ENCODE measurements at places on chromosomes 4 and X.

DNA sequence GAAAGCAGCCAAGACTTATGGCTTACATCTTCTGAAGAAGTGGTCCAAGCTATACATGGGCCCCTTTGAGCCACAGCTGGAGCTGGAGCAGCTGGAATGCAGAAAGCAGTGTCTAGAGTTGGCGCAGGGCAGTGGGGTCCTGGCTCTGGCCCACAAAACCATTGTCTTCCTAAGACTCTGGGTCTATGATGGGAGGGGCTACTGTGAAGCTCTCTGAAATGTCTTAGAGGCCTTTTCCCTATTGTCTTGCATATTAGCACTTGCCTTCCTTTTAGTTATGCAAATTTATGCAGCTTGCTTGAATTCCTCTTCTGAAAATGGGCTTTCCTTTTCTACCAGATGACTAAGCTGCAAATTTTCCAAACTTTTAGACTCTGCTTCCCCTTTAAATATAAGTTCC, 15.3 kb downstream of the NPY1R start:
- no peak for DNase-seq

DNA sequence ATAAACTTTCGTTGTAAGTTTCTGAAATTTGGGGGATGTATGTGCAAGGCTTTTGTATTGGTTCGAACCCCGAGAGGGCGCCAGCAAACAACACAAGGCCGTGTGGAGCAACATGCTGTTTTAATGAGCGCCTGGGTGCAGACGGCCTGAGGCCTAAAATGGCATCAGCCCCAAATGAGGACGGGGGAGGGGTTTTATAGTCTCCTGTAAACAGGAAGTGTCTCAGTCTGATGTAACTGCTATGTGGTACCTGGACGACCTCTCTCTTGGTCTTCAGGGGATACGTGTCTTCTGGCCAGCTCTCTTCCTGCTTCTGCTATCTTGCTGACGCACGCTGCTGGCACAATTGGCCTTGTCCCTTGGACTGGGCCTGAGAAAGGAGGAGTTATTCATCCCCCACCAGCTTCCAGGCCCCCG, 1348.0 kb downstream of the ADGRL3 start:
- no peak for DNase-seq

GRCh38 chr4:187065396-187065795, 341.7 kb upstream of the FAT1 start:
- DNase-seq, result no peak

DNA sequence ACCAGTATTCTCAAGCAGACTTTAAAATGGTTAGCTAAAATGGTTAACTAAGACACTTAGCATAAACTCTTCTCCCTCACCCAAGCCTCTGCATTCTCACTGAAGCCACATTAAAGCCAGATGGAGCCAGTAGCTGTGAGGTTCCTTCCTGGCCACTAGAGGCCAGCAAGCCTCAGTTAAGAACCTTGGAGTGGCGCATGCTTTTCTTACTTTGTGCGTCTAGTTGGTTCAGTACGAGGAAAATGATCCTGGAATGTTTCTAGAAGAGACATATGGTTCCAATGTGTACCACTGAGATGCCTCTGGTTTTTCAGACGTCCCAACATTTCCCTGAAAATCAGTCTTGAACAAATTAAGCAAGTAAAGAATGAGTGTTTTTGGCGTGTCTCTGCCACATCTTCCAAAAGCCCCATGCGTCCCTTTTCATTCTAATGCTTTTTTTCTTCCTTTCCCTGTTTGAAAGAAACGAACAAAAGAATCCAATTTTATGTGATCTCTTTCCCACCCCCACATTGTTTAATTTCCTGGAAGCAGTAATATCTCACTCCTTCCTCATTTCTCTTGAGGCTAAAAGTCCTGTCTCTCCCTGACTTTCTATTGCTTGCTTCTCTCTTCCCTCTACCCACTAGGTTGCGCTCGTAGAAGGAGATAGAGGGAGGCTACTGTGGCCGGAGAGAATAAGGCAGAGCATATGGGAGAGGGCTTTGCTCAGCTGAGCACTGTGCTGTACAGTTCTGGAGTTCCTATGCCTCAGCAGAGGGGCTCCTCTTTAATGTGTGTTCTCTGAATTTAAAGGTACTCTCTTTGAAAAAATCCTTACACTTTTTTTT, 82.9 kb upstream of the TAB3 start:
- peak; percentile 18 for DNase-seq

GRCh38 chr4:143188136-143189088, 3.7 kb downstream of the USP38 start:
- no peak for DNase-seq

- no peak for DNase-seq
Observed at GRCh38 chrX:153583433-153583832, 15.5 kb downstream of the CCNQ start.

DNA sequence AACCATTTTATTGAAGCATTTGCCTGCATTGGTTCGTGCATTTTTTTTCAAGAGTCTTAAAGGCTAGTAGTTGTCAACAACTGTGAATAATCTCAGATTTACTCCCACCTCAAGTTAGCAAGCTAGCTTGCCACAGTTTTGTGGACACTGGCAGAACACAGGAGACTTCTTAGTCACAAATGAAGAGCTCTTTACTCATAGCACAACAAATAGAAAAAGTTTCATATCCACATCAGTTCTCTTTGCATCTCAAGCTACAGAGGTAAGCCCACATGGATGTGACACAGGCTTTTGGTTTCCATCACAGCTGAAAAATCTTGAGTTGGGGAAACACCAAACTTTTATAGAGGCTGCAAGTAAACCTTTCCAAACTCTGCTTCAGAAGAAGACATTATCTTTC, 2315.7 kb upstream of the TENM3 start:
- DNase-seq, result no peak

- DNase-seq, result peak; percentile 74
Observed at GRCh38 chrX:12970691-12971202, 4.2 kb upstream of the TMSB4X start.

GRCh38 chr4:137599734-137600133, 67.4 kb upstream of the PCDH18 start:
- no peak for DNase-seq

- no peak for DNase-seq
Observed at GRCh38 chr4:87498446-87498900, 30.7 kb downstream of the SPARCL1 start.

DNA sequence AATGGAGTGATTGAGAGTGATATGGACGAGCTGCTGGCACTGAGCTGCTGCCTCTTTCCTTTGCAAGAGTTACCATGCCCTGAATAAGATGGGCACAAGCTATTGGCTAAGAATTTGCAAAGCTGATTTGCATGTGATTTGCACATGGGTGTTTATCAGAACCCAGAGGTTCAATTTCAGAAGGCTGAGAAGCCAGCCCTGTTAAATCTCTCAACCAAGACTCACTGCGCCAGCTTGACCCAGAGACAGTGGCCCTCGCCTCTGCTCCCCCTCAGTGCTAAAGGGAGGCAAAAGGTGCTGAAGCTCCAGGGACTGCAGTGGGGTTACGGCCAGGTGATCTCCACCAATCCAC, 701 bp downstream of the ARHGAP4 start:
- DNase-seq, result no peak

- DNase-seq, result no peak
Observed at GRCh38 chr4:169399976-169400767, 129.4 kb upstream of the SH3RF1 start.

- no peak for DNase-seq
Observed at GRCh38 chrX:140697618-140698017, 11.9 kb upstream of the LINC00632 start.

- DNase-seq, result no peak
Observed at GRCh38 chr4:181677201-181677600, 566.0 kb upstream of the TENM3 start.

DNA sequence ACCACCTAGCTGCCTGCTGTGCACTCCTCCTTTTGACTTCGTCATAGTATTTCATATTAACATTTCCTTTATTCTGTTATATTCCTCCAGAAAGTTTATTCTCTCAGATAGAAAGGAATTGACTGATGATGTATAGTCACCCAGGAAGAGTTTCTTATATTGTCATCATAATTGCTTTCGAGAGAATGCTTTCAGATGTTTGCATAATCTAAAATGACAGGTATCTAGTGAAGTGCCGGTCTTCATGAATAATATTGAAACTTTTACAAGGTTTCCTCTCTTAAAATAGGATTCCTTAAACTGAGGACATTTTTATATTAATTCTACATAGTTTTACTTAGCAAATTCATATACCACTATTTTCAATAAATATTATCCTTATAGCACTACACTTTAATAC, 10.1 kb downstream of the SEC24D start:
- DNase-seq, result no peak

GRCh38 chr4:15936495-15936894, 2.0 kb downstream of the FGFBP1 start:
- DNase-seq, result no peak

DNA sequence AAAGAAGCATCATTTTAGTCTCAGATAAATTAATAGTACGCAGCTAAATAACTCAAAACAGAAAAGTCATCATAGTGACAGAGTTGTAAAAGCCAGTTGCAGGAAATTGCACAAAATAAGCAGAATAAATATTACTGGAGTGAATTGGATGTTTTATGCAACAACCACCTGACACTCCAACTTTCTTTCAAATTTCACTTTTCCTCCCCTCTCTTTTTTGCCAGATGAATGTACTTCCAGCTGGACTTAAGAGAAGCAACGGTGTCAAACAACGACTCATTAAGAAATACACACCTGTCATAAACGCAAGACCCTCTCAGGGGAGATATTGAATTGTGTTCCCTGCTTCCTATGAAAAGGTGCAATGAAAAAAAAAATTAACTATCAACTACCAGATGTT, 120.2 kb upstream of the HCCS start:
- no peak for DNase-seq

GRCh38 chr4:143021384-143021783, 163.3 kb upstream of the USP38 start:
- DNase-seq, result no peak
